ENCODE measurements at places on chromosomes 4 and X. TPM values are rescaled to one million over a fixed set of nuclear protein-coding genes. Genes with fewer than 3 reads are reported as not detected.

AKAP14 gene
- not detected for total RNA-seq

MAOB gene
- not detected for total RNA-seq

GRCh38 chr4:69156913-69157312 lies 57.6 kb downstream of the UGT2B11 start:
- no peaks in the 10 kb centered on the region for H3K36me3 ChIP-seq
- no peak overlapping the region for H3K4me3 ChIP-seq
- no peak overlapping the region for H3K27ac ChIP-seq

GRCh38 chr4:138562544-138562991 lies 320.4 kb upstream of the SLC7A11 start:
- H3K27me3 ChIP-seq, result no peaks in the 10 kb centered on the region
- DNase-seq, result no peak
- H3K27ac ChIP-seq, result no peak overlapping the region
- H3K4me3 ChIP-seq, result no peak overlapping the region

GRCh38 chr4:124423160-124423559 lies 289.4 kb downstream of the ANKRD50 start:
- H3K27me3 ChIP-seq, result no peaks in the 10 kb centered on the region
- peaks cover 9% of the 10 kb centered on the region for H3K4me1 ChIP-seq
- no peak overlapping the region for H3K27ac ChIP-seq
- H3K36me3 ChIP-seq, result no peaks in the 10 kb centered on the region
- H3K4me3 ChIP-seq, result no peak overlapping the region
- peak; percentile 48 for DNase-seq

DNA sequence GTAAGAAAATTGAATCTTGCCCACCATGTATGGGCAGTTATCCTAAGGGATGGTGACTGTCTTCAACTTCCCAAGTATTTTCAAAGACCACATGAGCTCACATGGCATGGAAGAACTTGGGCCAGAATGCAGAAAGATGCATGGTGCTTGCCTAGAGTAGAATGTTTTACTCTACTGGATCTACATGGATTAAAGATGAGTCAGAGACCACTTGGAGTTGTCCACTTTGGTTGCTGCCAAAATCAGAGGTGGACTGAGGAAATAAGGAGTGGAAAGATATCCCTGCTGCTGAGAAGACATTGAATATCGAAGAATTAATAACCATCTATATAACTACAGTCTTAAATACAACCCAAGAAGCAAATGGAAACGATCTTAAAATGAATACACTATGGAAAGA lies 498.1 kb downstream of the NLGN4X start:
- H3K4me3 ChIP-seq, result no peak overlapping the region
- H3K27ac ChIP-seq, result no peak overlapping the region
- no peak for DNase-seq
- no peaks in the 10 kb centered on the region for H3K27me3 ChIP-seq

DNA sequence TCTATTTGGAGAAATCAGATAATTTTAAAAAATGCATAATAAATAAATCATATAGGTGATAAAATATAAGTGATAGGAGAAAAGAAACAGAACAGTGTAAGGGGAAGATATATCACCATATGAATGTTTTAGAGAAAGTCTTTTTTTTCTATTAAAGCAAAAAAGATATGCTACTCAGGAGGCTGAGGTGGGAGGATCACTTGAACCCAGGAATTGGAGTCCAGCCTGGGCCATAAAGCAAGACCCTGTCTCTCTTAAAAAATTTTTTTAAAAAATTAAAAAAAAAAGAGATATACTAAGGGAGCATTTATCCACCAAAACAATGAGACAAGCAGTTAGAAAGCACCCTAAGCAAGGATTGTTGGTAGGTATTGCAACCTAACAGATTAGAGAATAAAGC lies 6.1 kb downstream of the TMEM156 start:
- no peaks in the 10 kb centered on the region for H3K27me3 ChIP-seq
- DNase-seq, result no peak
- H3K27ac ChIP-seq, result no peak overlapping the region
- H3K4me3 ChIP-seq, result no peak overlapping the region
- H3K4me1 ChIP-seq, result peaks cover 8% of the 10 kb centered on the region
- H3K36me3 ChIP-seq, result no peaks in the 10 kb centered on the region

GRCh38 chr4:127881563-127881864 lies 821 bp downstream of the PLK4 start:
- H3K36me3 ChIP-seq, result no peaks in the 10 kb centered on the region
- H3K27me3 ChIP-seq, result no peaks in the 10 kb centered on the region
- H3K27ac ChIP-seq, result no peak overlapping the region
- H3K4me3 ChIP-seq, result peak overlapping the region; percentile 79
- H3K4me1 ChIP-seq, result 0 out of 2 replicates have a peak, but pooled peaks cover 3% of the 10 kb centered on the region
